ENCODE measurements at places on chromosomes 3 and 15. TPM values are rescaled to one million over a fixed set of nuclear protein-coding genes. Genes with fewer than 3 reads are reported as not detected.

PLIN1 gene
- 119 TPM for total RNA-seq

- DNase-seq: no peak
These were observed 121.0 kb downstream of the MTHFS start for GRCh38 chr15:79775821-79776220.

BBX gene
- 45.8 TPM for total RNA-seq

- DNase-seq: no peak
These were observed 641 bp downstream of the ACVR2B start for GRCh38 chr3:38454178-38454883.

- no peak for DNase-seq
These were observed 9.5 kb upstream of the FSTL1 start for GRCh38 chr3:120460181-120460790.

MST1R gene
- total RNA-seq: 6.3 TPM

DNA sequence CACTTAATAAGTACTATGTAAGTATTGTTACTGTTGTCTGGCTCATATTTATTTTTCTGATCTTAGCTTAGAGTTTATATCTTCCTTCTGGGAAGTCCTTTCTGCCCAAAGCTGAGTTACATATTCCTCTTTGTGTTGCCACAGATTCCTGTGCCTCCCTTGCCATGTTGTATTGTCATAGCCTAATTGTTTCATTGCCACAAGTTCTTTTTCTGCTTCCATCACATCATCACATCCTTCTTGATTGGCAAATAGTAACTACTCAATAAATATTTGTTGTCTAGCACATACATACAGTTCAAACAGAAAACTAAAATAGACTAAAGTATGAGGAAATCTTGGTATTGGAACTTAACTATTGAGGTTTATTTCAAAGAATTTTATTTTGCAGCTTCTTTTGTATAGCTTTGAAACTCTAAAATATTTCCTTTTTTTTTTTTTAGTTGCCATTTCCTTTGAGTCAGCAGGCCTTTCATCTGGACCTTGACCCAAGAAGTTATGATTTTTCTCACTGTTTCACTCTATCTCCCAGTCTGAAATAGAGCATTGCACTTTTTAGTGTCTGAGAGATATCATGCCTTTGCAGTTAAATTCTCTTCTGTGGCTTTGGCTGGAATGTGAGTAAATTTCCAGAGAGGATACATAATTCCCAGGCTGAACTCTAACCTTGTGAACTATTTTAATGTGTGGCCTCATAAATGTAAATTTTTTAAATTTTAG lies 98.2 kb downstream of the ZNF609 start:
- no peak for DNase-seq

DNA sequence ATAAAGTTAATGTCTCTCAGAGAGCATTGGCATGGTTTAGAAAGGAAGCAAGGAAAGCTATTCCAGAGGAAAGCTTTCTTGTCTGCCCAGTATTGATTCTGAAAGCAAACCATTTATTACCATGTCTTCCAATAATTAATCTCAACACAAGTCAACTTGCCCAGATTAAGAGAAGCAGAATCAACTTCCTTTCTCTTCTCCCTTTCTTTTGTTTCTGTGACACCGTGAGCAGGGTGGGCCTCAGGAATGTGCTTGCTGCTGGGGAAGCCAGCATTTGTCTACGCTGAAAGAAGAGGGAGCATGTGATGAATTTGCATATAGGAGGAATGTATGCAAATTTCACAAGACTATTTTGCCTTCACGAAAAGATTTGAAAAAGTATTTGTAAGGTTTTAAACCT lies 368.6 kb upstream of the ROPN1 start:
- DNase-seq: peak; percentile 9

GRCh38 chr3:113546414-113546893 lies 14.1 kb downstream of the SIDT1 start:
- no peak for DNase-seq

- no peak for DNase-seq
These were observed 36.9 kb upstream of the COL8A1 start for GRCh38 chr3:99601515-99601914.

SEMA7A gene
- 11.7 TPM for total RNA-seq

ST8SIA2 gene
- 3.2 TPM for total RNA-seq

DNA sequence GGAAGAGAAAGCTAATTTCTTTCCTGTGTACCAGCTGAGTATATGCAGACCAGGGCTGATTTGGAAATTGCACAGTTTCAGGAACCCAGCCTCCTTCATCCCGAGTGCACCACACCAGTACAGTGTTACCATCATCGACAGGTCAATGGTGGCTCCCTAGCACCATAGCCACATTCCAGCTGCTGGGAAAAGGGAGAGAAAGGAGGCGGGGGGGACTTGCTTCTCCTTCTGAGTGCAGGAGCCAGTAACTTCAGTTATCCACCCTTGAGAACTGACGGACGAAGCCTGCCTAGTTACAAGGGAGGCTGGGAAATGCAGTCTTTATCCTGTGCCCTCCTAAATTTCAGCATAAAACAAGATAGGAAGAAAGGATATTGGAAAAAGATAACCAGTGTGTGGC lies 129.7 kb upstream of the PRICKLE2 start:
- DNase-seq: no peak

DNA sequence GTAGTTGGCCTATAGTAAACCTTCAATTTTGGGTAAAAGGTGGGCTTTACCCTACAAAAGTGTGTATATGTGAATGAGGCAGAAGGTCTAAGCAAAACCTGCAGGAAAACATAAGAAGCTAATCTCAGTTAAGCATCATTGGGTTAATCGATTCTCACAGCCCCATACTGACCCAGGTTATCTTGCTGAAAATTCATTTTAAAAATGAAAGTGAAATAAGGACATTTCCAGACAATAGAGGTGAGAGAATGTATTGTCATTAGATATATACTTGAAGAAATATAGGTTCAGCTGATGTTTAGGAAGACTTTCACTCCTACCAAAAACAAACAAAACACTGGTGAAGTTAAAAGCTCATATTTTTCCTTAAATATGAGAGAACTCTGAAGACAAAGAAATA lies 85.6 kb downstream of the MCF2L2 start:
- no peak for DNase-seq

DNA sequence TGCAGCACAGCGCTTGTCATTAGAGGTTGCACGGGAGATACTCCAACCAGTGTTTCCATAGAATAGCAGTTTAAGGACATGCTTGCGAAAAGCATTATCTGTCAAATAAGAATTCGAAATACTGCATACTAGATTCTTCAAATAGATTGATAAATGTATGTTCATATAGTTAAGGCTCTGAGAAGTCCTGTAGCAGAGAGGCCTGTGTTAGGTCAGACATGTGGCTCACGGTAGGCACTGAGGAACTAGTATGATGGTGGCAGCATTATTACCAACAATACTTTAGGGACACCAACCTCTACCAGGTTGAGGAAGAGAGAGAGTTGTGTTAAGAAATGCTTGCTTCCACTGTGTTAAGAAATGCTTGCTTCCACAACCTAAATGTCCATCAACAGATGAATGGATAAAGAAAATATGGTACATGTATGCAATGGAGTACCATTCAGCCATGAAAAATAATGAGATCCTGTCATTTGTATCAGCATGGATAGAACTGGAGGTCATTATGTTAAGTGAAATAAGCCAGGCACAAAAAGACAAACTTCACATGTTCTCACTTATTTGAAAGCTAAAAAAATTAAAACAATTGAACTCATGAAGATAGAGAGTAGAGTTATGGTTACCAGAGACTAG lies 14.9 kb downstream of the MTMR14 start:
- no peak for DNase-seq

DNA sequence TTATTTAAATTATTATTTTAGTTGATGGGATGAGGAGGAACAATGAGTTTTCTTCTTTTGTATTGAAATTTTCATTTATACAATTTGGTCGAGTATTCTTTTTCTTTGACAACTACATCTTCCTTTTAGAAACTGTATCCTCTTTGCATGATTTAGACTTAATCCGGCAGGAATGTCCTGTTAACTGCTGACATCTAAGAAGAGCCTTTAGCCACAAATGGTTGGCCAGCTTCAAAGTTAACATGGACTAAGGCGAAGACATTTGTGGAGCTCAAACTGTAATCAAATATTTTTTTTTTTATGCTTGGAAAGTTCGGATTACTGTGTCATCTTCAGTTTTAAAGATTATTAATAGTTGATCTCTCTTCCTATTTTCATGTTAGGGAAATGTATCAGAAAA lies 43.2 kb downstream of the RIOX2 start:
- no peak for DNase-seq

AP3B2 gene
- total RNA-seq: 0.89 TPM

CNBP gene
- 254 TPM for total RNA-seq

GRCh38 chr3:46736006-46736872 lies 18.6 kb upstream of the PRSS50 start:
- DNase-seq: no peak

DNA sequence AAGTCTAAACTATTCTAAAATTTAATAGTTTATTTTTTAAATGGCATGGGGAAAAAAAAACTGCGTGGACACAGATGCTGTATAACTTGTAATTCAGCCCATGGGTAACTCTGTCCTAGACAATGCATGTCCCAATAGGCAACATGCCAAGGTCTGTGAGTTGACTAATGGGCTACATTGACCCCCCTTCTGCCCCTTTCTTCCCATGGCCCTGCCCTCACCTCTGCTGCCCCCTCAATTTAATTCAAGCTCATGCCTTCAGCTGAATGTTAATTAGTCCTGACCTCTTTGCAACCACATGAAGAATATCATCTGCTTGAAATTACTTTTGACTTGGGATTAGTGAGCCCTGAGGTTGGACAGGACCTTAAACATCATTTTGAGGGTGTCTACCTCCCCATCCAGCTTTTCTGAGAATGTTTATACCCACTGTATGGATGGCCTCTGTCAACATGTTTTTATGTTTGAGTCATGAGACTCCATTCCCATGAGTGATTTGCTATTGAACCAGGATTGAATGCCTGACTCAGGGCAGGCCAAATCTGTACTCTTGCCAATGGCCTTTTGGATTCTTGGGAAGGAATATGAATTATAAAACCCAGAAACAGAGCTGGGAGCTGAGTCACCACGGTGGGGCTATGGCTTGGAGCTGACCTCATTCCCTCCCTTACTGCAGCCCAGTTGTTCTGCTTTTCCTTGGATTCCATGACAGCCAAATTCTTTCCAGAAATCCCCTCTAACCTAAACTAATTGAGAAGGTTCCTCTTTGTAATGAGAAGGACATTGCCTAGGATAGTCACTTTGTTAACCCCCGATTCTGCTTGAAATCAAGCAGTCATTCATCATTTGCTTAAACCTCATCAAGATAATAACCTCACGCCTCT lies 33.5 kb upstream of the PDE8A start:
- DNase-seq: no peak

PLA2G4D gene
- 4.8 TPM for total RNA-seq

GRCh38 chr15:75924576-75924975 lies 20.9 kb downstream of the FBXO22 start:
- no peak for DNase-seq

DNA sequence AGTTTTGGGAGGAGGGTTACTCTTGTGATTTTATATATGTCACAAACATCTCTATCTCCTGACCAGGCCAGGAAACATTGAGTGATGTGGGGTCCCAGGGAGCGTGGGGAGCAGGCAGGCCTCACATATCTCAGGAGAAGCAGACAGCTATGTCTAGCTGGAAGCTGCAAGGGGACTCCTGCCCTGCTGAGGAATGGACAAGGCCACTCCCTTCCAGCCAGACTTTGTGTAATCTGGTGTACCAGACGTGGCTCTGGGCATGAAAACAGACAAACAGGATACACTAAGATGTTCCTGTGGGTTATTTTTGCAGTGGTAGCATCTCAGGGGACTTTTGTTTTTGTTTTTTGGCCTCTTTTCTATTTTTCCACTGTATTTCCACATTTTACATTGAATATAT lies 23.2 kb downstream of the CYP8B1 start:
- DNase-seq: no peak

GRCh38 chr3:186137051-186137685 lies 28.3 kb upstream of the ETV5 start:
- DNase-seq: no peak

- DNase-seq: no peak
These were observed 77.9 kb upstream of the PRR23C start for GRCh38 chr3:139122612-139123011.

FGD5 gene
- total RNA-seq: 14.9 TPM

KNG1 gene
- not detected for total RNA-seq

DNA sequence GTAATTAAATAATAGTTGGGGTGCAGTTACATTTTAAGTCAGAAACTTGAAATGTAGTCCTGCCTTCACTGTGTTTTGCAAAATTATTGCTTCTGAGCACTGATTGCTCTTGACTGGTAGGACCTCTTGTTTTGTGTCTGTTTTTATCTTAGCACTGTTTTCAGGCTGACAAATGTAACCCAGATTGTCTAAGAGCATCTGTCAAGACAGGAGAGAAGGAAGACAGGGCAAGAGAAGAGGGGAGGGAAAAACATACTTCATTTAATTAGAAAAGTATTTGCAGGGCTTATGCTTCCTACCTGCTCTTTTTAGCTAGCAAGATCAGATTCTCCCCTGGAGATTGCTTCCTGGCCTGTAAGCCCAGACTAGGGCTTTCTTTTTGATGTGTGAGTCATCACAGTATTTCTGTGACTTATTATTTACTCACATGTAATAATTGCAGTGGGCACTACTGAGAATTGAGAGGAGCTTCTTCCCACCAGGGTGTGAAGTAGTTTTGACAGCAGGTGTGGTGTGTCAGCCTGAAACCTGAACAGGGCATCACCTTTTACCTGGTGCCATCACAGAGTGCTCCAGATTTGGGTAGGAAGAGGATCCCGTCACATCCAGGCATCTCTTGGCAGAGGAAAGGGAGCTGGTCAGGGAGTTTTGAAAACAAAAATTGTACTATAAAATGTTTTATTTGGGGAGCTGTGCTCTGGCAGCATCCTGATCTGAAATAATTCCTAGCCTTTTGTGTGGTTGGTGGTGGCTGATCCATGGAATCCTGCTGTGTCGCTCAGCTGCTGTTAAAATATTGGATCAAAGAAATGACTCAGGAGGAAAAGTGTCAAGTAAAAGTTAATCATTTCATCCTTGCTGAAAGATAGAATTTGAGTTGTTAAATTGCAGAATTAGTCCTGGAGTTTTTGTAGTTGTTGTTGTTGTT lies 98.2 kb downstream of the TMEM108 start:
- DNase-seq: no peak

DNA sequence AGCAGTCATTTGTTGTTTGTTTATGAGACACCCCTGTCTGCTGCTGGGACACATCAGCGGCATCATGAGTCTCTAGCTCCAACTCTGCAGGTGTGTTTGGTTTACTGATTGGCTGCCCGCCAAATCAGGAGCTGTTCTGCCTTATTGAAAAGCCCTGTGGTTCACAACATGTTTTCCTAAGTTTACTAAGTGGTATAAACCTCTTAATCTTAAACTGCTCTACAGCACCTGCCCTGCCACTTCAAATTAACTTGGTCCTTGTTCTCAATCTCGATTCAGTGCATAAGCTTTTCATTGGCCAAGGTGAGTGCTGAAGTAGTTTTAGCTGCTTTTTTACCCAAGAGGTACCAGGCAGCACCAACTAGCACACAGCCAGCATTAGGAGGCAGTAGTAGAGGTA lies 77.8 kb upstream of the WDR72 start:
- DNase-seq: no peak

- DNase-seq: peak; percentile 90
These were observed 175.7 kb downstream of the KLHL25 start for GRCh38 chr15:85618956-85619491.

TNNC1 gene
- total RNA-seq: 98.9 TPM

XCR1 gene
- total RNA-seq: 0.39 TPM
